Brain (organoid and tissue), 16 donors: ENCODE measurements at places on chromosomes 5 and 9.
A peak's percentile ranks its signal among the peaks of the same experiment; 100 is the strongest.

DNA sequence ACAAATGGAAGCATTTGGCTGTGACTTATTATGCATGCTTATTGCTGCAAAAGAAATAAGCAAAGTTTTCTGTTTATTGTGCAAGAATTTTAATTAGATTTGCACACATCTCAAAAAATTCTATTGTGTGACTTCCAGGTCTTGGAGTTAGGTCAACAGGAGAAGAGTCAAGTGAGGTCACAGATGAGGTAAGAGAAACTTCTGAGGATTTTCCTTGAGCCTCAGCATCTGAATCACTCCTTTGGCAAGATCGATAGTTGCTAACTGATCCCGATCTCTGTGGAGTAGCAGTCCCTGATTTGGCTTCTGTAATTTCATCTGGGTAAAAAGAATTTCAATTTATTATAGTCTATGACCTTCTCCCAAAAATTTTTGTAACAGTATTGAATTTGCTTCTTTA, 6.9 kb upstream of the TTC33 start:
- DNase-seq = no peak

GRCh38 chr5:127517110-127517479, 345 bp upstream of the PRRC1 start:
- DNase-seq = no peak

GRCh38 chr5:142151436-142152383, 43.1 kb downstream of the NDFIP1 start:
- DNase-seq = peak; percentile 86

GRCh38 chr9:108621991-108622855, 233.6 kb downstream of the ACTL7B start:
- no peak for DNase-seq

- no peak for DNase-seq
These were observed 1791.1 kb downstream of the MAT2B start for GRCh38 chr5:165296401-165297130.

DNA sequence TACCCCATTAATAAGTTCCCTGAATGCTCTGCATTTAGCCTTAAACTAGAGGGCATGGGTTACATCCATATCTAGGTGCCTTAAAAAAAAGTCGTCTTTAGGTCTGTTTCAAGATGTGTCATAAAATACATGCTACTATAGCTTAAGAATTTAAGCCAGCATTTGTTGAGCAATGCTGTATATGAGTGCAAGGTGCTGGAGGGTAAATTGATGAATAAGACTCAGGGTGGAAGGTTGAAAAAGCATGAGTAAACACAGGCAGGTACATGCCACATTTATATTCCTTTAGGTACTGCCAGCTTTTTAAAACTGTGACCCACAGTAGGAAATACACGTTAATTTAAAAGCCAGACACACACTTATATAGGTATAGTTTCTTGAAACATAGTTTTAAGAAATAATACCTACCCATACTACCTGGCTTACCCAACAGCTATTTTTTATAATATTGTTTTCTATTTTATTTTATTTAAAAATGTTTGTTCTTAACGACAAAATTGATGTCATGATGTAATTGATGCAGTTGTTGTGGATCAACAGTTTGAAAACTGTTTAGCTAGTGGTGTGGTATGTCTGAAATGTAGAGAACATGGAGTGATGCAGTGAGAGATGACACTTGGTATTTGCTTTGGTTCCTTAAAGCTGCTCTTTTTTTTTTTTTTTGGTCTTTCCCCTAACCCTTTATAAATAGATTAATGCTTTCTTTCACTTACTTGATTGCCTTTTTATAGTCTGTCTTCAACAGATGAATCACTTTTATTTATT, 3.9 kb downstream of the HMGCR start:
- DNase-seq = no peak

DNA sequence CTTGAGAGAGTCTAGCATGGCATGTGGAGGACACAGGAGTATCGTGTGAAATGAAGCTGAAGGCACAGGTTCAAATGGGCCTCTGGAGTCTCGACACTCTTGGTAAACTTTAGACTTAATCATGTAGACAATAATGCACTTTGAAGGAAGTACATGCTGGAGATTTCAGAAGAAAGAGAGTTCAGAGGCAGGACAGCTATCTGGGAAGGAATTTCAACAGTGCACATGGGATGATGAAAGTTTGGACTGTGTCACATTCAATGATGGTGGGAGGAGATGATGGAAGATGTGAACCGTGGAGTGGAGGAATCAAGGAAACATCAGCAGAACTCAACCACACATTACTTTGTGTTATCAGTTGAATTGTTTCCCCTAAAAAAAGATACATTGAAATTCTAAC, 88.6 kb upstream of the PAPPA start:
- no peak for DNase-seq

DNA sequence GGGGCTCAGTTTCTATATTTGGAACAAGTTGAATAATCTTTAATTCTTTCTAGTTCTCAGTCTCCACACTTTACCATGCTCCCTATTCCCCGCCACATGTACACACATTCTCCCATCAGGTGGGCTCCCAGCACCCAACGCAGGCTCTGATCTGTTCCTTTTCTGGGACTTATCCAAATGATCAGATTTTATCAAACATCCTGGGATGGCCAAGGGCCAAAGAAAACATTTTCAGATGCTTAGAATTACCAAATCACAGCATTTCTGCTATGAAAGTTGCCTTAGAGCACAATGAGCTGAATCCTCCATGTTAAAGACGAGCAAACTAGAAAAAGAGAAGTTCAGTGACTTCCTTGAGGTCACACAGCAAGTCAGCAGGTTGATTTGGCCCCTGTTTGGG, 153.4 kb downstream of the SEC61B start:
- no peak for DNase-seq

- no peak for DNase-seq
These were observed 31.7 kb downstream of the HSD17B3 start for GRCh38 chr9:96270236-96270744.

DNA sequence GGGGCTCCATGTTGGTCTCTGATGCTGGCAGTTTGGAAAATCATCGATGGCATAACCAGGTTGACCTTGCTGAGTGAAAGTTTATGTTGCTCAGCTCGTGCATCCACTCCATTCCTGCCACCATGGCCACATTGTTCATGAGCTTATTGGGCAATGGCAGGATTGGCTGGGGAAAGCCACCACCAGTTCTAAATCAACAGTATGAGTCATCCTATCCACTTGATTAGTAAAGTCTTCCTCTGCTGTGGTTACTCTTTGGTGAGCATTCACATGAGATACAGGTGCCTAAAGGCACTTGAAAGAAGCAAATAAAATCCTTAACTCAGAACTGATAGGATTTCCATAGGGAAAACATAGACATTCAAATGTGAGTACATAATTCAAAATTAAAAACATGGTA, 131.8 kb upstream of the FBN2 start:
- no peak for DNase-seq

DNA sequence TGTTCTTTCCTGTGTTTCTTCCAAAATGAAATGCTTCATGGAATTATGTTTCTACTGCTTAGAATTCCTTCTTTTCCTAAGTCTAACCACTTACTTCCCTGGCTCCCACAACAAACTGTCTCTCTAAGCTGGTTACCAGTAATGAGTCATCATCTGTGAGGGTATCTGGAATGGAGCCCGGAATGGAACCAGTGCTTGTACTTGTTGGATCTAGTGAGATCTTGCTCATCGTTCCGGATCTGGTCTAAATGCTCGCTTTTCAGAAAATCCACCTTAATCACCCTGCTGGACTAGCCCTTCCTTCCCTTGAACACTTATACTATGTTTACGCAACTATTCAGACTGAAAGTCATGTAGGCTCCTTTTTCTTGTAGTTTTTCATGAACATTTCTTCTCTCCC, 184.8 kb downstream of the PBX3 start:
- DNase-seq = no peak

- no peak for DNase-seq
These were observed 499.1 kb downstream of the DMAC1 start for GRCh38 chr9:7300484-7300883.

- no peak for DNase-seq
These were observed 46.6 kb downstream of the RMI1 start for GRCh38 chr9:84027201-84027600.

DNA sequence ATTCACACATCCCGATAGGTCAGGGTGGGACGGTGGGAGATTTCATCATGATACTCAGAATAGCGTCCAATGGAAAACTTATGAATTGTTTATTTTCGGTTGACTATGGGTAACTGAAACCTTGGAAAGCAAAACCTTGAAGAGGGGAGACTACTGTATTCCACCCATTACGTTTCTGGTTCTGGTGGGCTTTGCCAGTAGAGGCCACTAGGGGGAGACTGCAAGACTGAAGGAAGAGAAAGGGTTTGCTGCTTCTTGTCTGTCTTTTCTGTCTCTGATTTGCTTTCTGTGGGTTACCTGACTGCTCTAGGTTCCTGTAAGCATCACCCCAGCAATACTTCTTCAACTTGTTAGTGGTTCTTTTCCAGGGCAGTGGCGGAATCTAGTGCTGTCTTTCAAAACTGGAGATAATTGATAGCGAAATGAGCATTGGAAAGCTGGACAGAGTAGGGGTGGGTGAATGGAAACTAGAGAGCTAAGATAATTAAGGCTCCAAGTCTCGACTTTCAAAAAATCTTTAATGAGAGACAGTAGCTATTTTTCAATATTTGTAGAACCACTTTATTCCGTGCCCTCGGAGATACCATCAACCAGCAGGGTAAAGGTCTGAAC, 27.0 kb downstream of the GRIN3A start:
- no peak for DNase-seq

DNA sequence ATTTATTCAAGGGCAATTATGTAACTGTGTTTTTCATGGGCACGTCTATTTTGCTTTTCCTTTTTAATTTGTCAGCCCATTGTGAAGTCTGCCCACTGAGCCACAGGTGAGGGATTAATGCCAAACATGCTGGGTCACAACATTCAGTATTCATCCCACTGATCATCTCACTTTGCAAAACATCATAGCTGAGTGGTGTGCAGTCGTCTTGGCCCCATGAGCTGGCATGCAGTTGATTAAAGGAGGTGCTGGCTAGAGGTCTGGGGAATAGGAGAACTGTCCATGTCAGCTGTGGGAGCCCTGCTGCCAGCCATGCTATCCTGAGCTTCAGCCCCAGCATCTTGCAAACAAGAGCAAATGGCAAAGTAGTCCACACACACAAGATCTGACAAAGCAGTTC, 11.7 kb upstream of the ESM1 start:
- DNase-seq = no peak

GRCh38 chr5:144644317-144644716, 473.6 kb downstream of the KCTD16 start:
- DNase-seq = no peak

- DNase-seq = no peak
These were observed 268.8 kb downstream of the NSG2 start for GRCh38 chr5:174314261-174314660.

GRCh38 chr5:155260798-155261197, 247.2 kb downstream of the KIF4B start:
- DNase-seq = peak; percentile 25

- DNase-seq = no peak
These were observed 78.7 kb upstream of the SMIM23 start for GRCh38 chr5:171706736-171707441.

- no peak for DNase-seq
These were observed 37.1 kb downstream of the BARX1 start for GRCh38 chr9:93918061-93918460.

DNA sequence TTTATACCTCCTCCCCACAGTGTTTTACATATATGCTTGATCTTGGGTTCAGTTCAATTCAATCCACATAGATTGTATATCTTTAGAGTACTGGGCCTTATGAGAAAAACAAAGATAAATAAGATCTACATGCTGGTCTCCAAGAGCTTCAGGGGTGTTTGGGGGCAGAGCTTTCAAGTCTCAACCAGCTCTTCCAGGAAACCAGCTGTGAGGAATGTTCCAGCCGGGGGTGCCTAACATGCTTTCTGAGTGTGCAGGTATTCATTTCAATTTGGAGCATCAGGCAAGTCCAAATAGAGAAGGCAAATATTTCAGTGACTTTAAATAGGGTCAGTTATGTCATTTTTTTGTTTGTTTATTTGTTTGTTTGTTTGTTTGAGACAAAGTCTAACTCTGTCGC, 5.7 kb upstream of the RAPGEF1 start:
- DNase-seq = no peak

DNA sequence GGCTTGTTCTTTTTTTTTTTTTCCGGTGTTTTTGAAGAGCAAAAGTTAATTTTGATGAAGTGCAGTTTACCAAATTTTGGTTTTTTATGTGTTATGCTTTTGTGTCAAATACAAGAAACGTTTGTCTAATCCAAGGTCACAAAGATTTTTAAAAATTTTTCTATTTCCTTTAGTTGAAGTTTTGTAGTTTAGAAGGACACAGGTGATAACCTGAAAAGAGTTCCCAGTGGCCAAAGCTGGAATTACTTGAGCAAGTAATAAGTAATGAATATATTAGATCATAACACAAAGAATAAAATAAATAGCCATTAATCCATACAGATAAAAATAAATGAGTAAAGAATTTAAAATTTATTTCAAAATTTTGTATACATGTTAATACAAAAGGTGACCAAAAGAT, 71.5 kb downstream of the FCHO2 start:
- no peak for DNase-seq

GRCh38 chr5:37816331-37816730, 23.5 kb downstream of the GDNF start:
- no peak for DNase-seq

DNA sequence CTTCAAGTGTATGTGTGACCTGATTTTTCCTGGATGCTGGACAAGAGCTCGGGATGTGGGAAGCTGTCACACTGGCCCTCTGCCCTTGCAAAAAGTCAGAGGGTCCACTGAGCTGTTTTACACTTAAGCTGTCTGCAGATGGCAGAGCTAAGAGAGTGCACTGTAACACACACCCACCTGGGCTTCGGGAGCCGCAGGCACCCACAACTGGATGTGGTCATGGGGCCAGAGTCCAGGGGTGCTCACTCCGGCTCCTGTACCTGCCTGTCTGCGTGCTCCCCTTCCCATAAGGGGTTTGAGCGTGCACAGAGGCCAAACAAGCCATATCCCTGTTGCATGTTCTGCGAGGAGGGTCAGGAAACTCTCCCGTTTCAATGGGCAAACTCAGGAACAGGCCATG, 82.5 kb downstream of the LRRC70 start:
- DNase-seq = no peak

GRCh38 chr9:25716220-25716872, 38.1 kb upstream of the TUSC1 start:
- peak; percentile 65 for DNase-seq

DNA sequence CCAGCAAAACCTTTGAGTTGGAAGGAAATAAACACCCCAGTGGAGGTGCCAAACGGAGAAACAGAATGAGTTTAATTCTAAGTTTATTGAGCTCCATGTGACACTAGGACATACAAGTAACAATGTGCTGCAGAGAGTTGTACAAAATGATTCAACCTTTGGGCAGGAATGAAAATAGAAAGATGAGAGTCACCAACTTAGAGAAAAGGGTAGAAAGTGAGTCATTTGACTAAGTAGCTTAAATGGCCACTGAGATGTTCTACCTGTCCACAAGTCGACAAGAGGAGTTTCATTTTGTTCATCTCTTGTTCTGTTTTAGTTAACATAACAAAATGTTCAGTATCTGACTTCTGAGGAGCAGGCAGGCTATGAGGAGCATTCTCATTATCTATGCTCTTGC, 284.7 kb downstream of the NR2F1-AS1 start:
- DNase-seq = no peak
